ENCODE measurements at places on chromosomes 1 and 21.
A peak's percentile ranks its signal among the peaks of the same experiment; 100 is the strongest.

GRCh38 chr1:115545096-115545720 lies 96.6 kb upstream of the VANGL1 start:
- no peak for DNase-seq

DNA sequence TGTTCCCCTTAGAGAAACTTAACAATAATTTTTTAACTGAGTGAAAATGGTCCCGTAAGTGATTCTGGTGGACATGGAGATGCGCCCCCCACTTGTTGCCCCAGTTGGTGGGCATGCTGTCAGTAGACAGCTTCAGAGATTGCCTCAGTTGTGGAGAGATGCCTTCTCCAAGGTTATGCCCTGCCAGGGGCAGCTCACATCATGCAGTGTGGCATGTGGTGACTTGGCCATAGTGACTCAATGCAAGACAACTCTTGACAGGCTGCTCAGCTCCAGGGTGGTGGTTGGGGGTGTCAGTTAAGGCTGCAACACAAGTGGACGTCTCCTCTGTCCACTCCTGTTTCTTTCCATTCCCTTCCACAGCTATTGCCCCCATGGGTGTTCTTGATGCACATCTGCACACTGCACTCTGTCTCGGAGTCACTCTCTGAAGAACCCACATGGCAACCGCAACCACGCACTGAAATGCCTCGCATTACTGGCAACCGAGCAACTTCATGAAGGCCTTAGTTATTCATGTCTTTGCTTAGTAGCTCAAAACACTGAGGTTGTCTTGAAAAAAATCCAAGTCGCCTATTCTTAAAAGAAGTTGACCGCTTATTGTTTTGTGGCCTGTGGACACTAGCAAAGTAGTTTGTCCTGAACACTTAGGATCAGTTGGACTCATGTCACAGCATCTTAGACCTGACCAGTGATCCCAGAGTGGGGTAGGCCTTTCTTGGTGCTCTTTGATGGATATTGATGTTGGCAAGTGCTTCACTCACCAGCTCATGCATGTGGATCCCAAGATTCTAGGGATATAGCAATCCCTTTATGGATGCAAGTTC lies 54.8 kb upstream of the USP1 start:
- no peak for DNase-seq

DNA sequence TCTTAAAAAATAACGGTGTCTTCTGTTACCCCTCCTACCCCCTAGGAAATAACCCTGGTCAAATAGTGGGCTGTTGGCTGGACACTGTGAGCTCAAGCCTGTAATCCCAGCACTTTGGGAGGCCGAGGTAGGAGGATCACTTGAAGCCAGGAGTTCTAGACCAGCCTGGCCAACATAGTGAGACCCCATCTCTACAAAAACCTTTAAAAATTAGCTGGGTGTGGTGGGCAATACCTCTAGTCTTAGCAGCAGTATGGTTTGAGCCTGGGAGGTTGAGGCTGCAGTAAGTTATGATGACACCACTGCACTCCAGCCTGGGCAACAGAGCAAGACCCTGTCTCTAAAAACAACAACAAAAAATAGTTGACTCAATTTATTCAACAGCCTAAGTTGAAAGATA lies 453.7 kb downstream of the SIPA1L2 start:
- DNase-seq = no peak

DNA sequence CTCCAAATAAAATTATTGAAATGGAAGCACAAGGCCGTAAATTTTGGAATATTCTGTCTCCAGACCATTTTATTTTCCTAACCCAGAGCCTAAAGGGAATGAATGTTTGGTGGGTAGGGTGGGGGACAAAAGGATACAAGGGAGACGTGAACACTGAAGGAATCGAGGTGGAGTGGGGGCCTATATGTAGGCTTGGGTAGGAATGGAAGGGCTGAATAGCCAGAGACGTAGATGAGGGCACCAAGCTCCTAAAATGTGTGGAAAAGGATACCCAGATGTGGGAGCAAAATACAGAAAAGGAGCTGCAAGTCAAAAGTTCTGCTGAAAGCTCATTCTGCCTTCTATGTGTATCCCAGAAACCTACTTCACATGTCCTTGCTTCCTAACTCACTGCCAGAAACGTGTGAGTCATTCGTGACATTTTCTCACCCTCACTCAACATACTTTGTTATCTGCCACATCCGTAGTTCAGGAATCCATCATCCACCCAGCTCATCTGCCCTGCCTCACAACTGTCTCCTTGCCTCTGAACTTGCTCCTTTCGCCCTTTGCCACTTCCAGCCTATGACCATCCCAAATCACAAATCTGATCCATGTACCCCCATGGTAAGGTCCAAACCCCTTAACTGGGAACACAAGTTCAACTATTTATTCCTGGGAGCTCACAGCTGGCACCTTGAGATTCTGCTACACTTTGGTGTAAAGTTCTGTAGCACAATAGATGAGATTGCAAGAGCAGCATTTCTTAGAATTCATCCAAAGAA lies 84.1 kb upstream of the PRDX6 start:
- DNase-seq = no peak

DNA sequence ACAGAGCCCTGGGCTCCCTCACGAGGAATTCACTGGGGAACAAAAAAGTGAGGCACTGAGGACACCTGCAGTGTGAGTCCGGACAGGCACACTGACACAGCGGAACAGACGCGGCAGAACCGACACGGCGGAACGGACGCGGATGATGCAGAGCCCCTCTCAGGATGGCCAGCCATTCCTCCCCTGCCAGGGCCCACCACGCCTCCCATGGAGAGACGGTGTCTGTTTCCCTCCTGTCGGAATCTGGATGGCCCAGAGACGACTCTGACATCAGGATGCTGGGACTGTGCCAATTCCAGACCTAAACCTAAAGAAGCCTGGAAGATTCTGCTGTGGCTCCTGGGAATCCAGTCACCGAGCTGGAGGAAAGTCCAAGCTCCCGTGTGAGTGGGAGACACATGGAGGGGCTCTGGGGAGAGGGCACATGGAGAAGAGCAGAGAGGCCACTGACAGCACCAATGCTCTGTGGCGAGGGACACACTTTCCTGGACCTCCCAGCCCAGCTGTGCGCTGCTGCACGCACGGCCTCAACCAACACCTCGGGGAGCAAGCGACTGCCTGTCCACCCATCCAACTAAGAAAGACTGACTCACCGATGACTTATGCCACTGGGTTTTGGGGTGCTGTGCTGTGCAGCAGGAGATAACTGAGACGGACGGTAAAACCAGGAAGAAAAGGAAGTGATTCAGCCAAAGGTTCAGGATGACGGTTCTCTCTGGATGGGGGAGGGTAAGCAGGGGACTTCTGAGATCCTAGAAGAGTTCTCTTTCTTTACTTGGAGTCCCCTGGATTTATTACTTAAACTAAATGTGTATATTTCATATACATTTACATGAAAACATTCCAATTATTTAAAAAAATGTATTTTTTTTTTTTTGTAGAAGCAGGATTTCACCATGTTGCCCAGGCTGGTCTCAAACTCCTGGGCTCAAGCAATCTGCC lies 23.3 kb downstream of the ZBTB17 start:
- DNase-seq = no peak

GRCh38 chr1:184553845-184554244 lies 167.0 kb downstream of the C1orf21 start:
- DNase-seq = no peak

DNA sequence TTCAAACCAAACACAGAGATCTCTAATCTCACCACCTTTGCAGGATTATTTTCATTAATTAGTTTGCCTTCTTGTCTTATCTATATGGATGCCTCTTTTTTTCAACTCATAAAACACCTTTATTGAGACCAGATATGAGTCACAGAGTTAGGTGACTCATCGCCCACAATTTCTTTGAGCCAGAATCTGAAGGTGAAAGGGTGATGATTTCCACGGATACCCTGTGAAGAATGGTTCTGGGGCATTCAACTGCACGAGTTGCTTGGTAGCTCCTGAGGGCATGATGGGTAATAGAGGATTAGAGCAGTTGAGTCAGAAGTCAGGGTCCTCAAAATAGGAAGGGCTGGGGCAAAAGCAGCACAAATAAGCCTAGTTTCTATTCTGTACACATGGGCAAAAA lies 128.2 kb downstream of the TBX19 start:
- DNase-seq = peak; percentile 76

DNA sequence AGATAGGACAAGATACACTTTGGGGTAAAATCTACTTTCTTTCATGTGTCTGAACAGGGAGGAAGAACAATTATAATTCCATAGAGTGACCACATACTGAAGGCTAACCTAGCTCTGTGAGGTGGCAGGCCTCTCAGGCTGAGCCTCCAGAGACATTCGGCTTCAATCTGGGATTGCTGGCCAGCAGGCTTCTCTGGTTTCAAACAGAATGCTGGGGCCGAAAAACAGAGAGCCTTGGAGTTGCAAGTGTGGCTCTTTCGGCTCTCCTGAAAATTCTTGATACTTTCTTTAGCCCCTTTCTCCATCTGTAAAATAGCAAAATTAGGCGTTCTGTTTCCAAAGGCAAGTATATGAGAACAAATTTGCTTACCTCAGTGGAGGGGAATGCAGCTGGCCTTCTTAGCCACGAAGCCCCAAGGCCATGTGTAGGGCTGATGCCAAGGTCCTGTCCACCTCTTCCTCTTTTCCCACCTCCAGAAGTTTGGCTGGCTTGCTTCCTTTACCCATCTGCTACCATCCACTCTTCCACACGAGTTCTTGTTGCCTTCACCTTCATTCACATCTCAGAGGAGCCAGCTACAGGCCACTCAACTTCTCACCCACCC lies 30.0 kb upstream of the UBE2U start:
- no peak for DNase-seq

DNA sequence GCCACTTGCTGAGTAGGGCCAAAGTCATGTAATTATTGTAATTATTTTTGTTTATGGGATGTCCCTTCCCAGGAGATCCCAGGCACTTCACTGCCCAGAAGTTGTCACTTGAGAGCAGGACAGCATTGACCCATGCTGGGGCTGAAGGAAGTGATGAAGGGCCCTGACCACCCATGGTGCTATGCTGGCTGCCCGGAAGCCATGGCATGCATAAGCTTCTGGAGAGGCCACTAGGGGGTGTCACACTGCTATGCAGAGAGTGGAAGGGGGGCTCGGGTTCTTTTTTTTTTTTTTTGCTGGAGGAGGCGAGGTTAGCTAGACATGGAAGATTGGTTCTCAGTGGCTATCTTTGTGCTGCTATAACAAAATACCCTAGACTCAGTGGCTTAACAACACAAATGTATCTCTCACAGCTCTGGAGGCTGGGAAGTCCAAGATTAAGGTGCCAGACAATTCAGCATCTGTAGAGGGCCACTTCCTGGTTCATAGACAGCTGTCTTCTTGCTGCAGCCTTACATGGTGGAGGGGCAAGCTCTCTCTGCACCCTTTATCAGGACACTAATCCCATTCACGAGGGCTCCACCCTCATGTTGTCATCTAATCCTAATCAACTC lies 84.9 kb downstream of the CNIH3 start:
- DNase-seq = no peak

GRCh38 chr1:229879746-229880145 lies 187.3 kb upstream of the GALNT2 start:
- DNase-seq = no peak

DNA sequence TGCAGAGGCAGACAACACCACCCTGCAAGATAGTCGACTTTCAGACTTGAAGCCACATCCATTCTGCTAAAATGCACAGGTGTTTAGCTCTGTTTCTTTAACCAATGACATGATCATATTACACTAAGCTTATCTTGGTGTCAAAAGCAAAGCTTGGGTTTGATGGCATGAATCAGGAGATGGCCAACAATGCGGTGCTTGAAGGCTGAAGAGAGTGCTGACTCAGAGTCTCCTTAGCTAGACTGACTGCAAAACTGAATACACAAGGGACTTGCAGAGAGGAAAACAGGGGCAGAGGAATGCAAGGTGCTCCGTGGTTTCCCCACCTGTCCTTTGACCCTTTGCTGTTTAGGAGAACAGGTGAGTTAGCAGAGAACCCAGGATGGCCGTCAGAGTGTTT lies 262.6 kb downstream of the SIPA1L2 start:
- no peak for DNase-seq

GRCh38 chr1:44276901-44277300 lies 63.6 kb downstream of the DMAP1 start:
- DNase-seq = no peak

DNA sequence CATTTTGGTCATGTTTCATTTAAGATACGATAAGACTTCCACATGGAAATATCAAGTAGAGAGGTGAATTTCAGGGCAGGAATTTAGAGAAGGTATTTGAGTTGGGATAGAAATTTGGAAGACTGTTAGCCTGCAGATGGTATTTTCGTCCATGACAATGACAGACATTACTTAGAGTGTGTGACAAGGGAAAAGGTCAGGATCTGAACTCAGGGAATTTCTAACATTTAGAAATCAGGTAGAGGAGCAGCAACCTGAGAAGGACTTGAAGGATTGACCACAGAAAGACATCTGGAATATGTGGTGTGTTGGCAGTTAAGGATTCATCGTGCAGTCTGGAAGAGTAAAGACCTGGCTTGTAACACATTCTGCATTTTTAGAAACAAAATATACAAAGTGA lies 57.9 kb downstream of the RABGAP1L start:
- no peak for DNase-seq

DNA sequence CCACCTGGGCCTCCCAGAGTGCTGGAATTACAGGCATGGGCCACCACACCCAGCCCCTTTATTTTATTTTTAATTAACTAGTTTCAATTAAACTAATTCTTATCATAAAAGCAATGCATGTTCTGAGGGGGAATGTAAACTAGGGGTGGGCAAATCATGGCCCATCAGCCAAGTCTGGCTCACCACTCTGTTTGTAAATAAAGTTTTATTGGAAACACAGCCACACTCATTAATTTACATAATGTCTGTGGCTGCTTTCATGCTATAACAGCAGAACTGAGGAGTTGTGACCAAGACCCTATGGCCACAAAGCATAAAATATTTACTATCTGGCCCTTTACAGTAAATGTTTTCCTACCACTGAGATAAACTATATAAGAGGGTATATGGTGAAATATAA lies 28.7 kb upstream of the IPO9 start:
- no peak for DNase-seq

DNA sequence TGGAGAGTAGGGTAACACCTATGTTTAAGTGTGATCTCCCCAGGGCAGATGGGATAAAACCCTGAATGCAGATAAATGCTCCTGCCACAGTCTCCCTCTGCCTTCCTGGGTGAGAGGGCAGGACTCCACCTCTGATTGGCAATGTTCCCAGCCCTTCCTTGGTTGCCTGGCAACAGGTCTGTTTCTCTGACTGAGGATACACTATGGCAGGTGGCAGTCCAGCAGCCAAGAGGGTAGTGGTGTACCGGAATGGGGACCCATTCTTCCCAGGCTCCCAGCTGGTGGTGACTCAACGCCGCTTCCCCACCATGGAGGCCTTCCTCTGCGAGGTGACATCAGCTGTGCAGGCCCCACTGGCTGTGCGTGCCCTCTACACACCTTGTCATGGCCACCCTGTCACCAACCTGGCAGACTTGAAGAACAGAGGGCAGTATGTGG lies at the start of gene DCDC2B:
Gene DCDC2B (plus strand): TSS at position 199 of the 438 bp plus-strand sequence. CDS start 5 bp downstream, at position 204.
- DNase-seq = no peak

GRCh38 chr21:41570791-41571355 lies 62.9 kb upstream of the TMPRSS2 start:
- DNase-seq = no peak

GRCh38 chr1:160904783-160905616 lies 20.0 kb upstream of the ITLN1 start:
- no peak for DNase-seq

GRCh38 chr1:197973206-197973605 lies 56.0 kb downstream of the LHX9 start:
- no peak for DNase-seq

DNA sequence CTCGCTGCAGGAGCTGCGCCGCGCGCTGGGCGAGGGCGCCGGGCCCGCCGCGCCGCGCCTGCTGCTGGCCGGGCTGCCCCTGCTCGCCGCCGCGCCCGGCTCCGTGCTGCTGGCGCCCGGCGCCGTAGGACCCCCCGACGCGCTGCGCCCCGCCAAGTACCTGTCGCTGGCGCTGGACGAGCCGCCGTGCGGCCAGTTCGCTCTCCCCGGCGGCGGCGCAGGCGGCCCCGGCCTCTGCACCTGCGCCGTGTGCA lies 730 bp downstream of the OLIG1 start:
- no peak for DNase-seq

Data from CD4-positive, alpha-beta T cell treated with Interleukin-6 at 100 ng/mL for 8 hours (primary cell).